ENCODE measurements at places on chromosomes 4 and X.

DNA sequence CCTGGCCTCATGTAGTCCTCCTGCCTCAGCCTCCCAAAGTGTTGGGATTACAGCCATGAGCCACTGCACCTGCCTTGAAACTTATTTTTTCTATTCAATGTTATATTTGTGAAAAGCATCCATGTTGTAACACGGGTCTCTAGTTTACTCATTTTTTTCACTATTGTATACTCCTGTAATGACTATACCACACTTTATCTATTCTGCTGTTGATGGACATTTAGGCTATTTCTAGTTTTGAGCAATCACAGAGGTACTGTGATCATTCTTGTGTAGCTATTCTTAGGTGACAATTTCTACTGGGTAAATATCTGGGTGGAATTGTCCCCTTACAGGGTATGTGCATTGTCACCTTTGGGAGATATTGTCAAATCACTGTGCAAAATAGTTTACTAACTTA is 3.6 kb downstream of the DRP2 start:
- DNase-seq: no peak

GRCh38 chr4:111501946-111502345 is 643.3 kb upstream of the FAM241A start:
- no peak for DNase-seq

DNA sequence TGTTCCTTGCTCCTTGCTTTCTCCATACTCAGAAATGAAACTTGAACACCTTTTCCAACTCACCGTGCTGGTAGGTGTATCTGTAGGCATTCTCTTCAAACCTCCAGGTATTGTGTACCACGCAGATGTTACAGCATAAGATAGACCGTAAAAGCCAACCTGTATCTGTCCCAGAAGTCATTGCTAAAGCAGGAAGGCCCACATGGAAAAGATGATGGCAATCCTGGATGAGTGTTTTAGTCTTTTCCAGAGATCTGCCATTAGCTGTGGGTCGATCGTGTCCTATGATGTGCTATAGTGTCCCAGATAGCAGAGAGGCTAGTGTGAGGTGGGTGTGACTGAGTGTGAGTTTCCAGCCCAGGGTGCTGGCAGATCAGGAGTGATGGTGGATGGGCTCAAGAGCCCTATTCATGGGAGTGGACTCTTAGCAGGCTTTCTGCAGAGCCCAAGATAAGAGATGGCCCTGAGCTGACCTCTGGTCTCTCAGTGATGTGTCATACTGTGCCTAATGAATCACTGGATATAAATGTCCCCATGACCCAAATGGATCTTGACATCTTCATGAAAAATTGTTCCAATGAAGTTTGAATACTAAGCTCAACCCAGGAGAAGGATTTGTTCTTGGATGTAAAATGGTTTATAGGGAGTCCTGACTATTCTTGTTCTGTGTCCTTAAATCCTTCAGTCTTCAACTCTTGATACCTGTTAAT is 69.1 kb upstream of the WDR1 start:
- DNase-seq: no peak

DNA sequence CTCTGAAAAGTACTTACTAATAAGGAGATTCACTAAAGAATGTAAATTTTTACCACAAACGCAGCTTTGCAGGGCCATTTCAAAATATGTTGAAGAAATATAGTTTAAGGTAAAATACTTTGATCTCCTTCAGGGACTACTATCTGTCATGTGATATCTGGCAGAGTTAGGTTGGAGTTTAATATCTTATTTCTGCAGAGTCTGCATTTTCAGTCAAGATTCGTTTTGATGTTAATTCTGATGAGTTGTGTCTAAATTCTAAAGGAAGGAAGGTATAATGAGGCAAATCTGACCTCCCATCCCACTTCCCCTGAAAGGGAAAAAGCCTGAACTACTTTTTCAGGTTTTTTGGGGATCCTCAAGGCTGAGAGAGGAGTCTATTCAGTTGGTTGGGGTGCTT is 123.9 kb upstream of the TECRL start:
- DNase-seq: no peak

GRCh38 chrX:1941321-1941720 is 326.5 kb downstream of the ASMT start:
- DNase-seq: no peak

DNA sequence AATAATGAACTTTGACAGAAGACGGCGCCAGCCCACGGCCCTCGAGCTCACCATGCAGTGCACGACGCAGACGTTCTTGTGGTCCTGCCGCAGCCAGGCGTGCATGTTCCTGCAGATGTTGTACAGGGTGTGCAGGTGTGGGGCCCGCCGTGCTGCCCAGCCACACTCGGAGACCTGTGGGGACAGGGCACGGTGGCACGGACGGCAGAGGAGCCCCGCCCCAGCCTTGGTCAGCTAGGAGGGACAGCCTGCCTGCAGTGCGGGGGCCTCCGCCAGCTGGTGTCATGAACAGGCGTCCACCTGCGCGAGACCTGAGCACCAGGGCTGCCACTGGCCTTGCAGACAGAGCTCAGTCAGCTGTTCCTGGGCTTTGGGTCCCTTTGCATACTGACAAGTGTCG is 49.5 kb downstream of the GAK start:
- DNase-seq: no peak
